ENCODE measurements at places on chromosomes 7 and 10.

- no peak for DNase-seq
Observed at GRCh38 chr10:34861293-34862021, 46.4 kb upstream of the PARD3 start.

DNA sequence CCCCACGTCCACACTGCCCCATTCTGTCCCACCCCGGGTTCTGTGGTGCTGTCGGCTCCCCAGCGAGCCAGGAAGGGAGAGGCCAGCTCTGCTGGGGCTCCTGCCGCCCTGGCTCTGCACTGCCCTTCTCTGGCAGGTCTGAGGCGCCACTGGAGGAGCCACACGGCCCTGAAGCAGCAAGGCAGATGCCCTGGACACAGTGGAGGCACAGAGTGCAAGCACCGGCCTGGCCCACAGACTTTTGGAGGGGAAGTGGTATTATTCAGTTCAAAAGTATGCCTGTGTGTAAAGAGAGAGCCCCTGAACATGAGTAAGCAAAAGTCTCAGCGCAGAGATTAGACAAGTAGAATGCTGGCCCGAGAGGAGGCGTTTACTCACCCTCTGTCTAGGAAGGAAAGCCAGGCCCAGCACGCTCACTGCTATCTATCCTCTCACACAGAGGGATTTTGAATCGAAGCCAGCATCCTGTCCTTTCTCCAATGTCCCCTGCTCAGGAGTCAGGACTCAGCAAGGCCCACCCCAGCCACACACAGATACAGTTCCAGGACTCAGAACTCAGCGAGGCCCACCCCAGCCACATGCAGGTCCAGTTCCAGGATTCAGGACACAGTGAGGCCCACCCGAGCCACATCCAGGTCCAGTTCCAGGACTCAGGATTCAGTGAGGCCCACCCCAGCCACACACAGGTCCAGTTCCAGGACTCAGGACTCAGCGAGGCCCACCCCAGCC, 115.0 kb downstream of the EGFR start:
- no peak for DNase-seq

DNA sequence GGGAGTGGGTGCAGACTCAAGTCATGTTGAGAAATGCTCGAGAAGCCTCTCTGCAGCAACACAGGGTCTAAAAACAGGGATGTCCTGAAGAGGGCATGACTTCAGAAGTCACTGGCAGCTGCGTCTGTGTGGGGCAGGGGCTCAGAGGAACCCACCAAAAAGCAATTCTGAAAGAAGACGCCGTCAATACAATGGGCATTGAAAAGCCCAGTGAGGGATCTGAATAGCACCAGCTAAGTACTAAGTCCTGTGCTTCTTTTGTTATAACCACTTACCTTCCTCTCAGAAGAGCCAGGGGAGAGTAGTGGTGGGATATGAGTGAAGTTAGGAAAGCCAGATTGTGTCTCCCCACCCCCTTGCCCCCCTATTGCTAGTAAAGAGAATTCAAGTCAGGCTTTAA, 137.2 kb downstream of the INHBA start:
- no peak for DNase-seq

DNA sequence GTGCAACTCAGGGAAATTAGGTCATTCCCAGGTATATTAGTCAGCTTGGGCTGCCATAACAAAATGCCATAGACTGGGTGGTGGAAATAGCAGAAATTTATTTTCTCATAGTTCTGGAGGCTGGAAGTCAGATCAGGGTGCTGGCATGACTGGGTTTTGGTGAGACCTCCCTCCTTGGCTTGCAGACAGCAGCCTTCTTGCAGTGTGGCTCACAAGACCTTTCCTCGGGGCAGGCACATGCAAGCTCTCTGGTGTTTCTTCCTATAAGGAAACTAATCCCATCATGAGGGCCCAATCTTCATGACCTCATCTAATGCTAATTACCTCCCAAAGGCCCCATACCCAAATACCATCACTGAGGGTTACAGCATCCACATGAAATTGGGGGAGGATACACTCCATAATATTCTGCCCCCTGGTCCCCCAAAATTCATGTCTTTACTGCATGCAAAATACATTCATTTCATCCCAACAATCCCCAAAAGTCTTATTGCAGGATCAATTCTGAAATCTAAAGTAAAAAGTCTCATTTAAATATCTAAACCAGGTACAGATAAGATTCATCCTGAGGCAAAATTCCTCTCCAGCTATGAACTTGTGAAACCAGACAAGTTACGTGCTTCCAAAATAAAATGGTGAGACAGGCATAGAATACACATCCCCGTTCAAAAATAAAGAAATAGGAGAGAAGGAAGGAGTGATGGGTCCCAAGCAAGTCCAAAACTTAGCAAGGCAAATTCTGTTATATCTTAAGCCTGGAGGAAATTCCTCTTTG, 17.4 kb upstream of the CBLL1 start:
- no peak for DNase-seq

GRCh38 chr7:104362756-104363155, 34.4 kb downstream of the LHFPL3 start:
- no peak for DNase-seq

DNA sequence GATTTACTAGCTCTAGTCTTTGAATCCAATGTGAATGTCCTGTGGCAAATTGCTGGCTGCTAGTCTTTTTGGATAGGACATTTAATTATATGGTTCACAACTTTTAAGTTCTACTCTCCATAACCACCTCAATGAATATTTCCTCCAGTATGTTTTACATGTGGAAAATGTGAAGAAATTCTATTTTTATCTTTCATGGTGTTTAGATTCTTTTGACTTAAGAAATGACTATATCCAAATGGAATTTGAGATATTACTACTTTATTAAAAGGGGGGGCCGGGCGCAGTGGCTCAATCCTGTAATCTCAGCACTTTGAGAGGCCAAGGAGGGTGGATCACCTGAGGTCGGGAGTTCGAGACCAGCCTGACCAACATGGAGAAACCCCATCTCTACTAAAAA, 202.0 kb downstream of the ARL4A start:
- DNase-seq, result no peak

DNA sequence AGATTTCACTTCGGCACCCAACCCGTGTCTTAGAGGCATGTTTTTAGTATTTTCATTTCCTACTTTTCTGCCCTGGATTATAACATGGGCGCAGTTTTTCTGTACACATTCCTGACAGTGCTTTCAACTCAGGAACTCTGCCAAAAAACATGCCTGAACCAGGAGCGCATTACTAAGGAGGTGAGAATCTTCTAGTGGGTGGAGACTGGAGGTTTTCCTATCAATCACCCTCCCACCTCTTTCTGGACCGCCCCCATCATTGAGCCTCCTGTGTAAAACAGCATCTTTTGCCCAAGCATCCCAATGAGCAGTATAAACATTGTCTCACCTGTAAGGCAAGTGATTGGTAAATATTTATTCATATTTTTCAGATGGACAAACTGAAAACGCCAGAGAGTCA, 53.2 kb downstream of the STK17A start:
- DNase-seq, result no peak

GRCh38 chr7:47093320-47094234, 488.3 kb downstream of the TNS3 start:
- no peak for DNase-seq
